ENCODE measurements at places on chromosomes 5 and 9.

- DNase-seq: no peak
Observed at GRCh38 chr9:31715250-31715649, 669.2 kb upstream of the ACO1 start.

- DNase-seq: no peak
Observed at GRCh38 chr5:175642998-175643397, 14.9 kb upstream of the HRH2 start.

DNA sequence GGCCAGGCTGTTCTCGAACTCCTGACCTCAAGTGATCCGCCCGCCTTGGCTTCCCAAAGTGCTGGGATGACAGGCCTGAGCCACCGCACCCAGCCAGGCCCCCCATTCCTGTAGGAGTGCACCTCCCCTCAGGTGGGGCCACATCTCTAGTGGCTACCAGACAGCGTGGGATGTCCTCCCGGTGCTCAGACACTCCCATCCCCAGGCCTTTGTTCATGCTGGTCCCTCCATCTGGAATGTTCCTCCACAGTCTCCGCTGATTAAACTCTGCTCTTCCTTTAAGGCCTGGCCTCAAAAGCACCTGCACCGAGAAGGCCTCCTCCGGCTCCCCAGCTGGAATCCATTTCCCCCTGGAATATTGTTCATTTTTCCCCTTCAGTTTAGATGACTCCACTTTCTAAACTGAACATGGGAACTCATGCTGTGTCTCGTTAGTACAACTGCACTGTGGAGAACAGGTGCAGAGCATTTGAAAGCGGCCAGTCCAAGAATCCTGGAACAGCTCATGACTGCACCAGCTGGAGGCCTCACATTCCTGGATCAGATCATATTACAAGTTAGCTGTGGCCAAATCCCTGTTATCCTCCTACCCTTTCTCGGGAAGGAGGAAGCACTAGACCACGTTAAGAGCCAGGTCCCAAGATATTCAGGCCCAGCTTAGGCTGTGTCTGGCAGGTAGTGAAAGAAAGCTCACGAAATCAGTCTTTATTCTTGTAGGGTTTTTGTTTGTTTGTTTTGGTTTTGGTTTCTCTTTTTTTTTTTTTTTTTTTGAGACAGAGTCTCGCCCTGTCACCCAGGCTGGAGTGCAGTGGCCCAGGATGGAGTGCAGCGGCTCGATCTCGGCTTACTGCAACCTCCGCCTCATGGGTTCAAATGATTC, 10.8 kb upstream of the PRRC2B start:
- peak; percentile 71 for DNase-seq

DNA sequence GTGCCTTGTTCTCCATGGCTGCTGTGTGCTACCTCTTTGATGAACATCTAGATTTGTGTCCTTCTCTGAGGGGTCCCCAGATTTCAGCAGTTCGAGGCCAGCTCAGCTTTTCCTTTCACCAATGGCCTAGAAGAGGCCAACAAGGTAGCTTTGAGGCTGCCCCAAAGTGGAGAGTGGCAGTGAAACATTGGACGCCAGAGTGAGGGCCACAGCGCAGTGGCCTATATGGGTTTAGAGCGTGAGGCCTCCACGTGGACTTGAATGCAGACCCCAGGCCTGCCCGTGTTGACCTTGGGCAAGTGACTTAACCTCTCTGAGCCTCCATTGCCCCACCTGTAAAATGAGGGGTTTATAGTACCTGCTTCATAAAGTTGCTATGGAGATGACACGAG, 11.8 kb downstream of the MYOZ3 start:
- no peak for DNase-seq

DNA sequence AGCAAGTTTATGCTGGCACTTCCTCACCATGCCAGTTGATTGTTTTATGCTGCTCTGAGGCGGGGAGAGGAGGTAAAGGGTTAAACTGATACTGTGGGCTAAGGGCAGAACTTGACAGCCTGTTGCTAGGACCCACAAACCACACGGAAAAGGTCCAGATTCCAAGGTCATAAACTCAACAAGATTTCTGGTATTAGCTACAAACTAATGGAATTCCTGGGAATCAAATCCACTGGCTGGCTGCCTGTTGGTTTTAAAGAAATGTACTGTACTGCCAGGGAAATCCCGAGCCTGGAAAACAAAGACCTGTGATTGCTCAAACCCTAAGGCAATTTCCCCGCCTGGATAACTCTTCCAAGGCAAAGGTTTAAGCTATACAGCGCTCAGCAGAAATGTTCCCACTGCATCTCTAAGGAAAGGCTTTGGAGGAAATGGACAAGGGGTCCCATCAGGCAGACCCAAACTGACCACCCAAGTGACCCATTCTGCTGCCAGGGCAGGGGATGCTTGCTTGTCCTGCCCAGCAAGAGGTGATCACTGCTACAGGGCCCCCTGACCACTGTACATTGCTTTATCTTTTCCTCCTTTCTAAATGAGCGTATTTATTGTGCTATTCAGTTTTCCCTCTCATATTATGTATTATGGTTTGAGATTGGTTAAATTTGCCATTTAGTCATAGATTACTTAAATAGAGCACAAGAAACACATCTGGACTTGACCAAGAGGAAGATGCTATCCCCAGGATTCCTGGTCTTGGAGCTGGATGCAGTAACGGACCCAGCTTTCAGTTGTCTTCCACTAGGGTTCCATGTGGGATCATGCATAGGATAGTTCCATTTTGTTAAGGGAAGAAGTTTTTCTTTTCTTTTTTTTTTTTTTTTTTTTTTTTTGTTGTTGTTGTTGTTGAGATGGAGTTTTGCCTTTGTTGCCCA, 124.3 kb downstream of the SUSD1 start:
- DNase-seq: no peak

- no peak for DNase-seq
Observed at GRCh38 chr5:76836181-76836580, 13.6 kb upstream of the S100Z start.

DNA sequence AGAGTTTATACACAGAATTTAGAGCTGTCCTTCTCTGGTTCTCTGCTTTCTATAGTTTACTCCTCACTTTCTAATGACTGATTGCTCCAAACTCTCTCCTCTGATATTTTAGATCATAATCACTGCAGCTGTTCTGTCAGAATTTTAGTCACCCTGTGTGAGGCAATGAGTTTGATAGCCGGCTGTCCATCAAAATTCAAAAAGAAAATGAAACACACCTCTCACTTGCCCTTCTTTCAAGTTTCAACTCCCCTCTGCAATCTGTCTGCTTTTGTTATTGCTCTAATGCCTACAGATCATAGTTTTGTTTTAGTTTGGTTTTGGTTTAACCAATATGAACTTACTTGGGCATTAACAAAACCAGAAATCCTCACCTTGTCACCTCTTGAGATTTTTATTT, 23.3 kb upstream of the ABLIM3 start:
- no peak for DNase-seq

GRCh38 chr5:173626505-173626820, 10.0 kb upstream of the BOD1 start:
- no peak for DNase-seq

GRCh38 chr9:112784020-112784785, 33.6 kb downstream of the SNX30 start:
- DNase-seq: no peak

DNA sequence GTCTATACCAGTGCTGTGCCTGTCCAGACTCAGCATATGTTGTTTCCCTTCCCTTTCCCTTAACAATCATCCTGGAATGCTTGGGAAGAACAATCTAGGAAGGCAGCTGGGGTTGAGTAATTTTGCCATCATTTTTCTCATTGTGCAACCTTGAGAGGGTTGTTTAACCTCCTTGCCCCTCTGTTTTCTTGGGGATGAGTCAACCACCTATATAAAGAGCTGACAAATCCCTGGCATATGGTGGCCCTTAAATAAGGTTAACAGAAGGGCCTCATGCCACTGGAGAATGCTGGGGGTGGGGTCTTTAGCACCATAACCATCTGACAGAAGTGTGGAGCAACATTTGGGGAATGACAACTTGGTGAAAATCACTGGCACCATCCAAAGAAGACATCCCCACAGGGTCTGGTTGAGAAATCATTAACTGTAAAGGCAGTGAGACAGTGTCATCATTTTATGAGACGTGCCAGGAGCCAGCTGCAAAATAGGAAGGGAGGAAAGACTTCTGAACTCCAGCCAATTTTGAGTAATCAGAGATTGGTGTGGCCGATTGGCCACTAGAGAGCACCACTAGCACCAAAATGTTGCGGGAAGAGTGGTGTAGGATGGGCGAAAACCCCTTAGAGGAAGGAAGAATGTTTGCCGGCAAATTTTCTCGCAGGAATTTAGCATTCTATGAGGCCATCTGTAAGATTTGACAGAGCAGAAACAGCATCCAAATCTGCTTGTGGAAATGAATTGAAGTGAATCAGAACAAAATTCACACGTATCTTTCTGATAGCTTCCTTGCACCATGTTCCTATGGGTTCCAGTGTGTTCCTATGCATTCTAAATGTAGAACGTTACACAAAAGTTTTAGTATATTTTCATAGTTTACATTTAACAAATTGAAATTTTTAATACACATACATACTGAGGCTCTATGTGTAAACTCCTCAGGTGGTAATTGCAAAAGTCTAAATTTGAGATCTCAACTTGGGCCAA, 113.8 kb downstream of the MSX2 start:
- no peak for DNase-seq

DNA sequence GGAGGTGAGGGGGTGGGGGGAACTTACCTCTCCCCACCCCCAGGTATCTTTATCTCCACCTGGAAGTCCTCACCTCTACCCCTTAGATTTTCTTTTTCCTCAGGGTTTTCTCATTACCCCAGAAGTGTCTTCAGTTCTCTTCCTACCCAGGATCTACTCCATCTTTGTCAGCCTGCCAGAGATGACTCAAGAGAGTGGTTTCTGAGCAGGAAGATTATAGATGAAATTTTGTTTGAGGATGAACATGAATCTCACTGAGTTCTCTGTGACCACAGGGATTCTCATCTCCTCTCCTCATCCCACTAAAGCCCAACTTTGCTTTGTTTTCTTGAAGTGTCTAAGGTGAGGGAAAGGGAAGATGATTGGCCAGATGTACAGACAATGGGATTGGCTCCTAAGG, 5.2 kb upstream of the HINT2 start:
- DNase-seq: no peak

DNA sequence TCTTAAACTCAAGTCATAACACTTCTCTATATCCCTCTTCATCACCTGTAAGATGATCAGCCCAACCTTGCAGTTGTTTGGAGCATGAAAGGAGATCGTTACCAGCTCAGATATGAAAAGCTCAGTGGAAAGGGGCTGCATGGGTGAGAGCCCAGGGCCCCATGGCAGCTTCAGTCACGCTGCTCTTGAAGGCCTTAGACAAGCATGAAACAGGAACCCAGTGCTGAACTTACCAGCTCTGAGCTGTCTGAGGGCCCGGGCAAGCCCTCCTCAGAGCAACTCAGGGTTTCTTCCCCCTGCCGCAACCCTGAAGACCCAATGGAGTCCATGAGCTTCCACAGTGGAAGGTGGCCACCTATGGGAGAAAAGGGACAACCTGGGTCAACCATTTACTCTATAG, 3.3 kb downstream of the HK3 start:
- DNase-seq: no peak

DNA sequence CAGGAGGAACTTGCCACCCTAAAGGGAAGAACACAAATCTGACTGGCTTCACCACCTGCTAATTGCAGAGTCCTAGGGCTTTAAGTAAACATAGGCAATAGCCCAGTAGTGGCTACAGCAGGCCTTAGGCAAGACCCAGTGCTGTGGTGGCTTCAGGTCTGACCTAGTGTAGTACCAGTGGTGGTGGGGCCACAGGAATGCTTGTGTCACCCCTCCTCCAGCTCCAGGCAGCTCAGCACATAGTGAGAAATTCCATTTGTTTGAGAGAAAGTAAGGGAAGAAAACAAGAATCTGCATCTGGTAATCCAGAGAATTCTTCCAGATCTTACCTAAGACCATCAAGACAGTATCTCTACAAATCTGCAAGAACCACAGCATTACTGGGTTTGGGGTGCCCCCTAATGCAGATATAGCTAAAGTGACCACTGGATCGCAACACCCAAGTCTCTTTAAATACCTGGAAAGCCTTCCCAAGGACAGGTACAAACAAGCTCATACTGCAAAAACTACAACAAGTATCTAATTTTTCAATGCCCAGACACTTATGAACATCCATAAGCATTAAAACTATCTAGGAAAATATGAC, 102.6 kb upstream of the TRPM3 start:
- no peak for DNase-seq

- DNase-seq: no peak
Observed at GRCh38 chr5:127926974-127927373, 156.6 kb upstream of the SLC12A2 start.

GRCh38 chr5:51039424-51040329, 343.6 kb upstream of the ISL1 start:
- no peak for DNase-seq

- DNase-seq: no peak
Observed at GRCh38 chr5:84213212-84213611, 171.5 kb downstream of the EDIL3 start.

All from NCI-H526 treated with DMSO at 0.1 percent for 48 hours (cell line).